ENCODE measurements at places on chromosomes 1 and 21. TPM values are rescaled to one million over a fixed set of nuclear protein-coding genes. Genes with fewer than 3 reads are reported as not detected.

- no peak for DNase-seq
Observed at GRCh38 chr1:223204424-223204823, 61.4 kb upstream of the TLR5 start.

DNA sequence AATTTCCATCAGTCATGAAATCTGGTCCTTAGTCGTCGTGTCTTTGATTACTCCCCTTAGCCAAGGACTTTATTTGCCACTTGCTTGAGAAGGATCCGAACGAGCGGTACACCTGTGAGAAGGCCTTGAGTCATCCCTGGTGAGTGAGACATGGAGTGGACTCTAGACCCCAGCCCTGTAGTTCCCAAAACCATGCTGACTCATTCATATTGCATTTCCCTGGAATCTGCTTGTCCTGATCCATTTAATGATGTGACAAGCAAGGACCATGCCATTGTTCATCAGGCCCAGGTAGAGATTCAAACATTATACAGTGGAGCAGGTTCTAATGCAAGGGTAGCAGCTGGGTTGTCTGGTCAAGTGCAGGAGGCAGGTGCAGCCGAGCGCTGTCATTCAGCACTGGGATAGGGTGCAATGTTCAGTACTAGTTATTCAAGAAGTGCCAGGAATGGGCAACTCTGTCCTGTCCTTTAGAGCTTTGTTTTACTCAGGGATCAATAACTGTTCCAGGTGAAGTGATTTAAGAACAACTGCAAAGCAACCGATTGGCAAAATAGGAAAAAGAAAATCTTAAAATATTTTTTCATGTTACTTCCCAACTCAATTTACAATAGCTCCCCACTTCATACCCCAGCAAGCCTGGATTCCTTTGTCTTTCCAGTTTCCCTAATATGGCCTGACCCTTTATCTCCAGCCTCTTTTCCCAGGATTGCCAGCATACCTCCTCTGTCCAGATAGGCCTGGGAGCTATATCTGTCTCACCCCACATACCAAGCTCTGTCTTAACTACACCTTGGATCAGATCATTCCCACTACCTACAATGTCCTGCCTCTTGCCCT is 26.5 kb downstream of the CAMK1G start:
- no peak for DNase-seq

NKAIN1 gene
- total RNA-seq: 0.68 TPM

DNA sequence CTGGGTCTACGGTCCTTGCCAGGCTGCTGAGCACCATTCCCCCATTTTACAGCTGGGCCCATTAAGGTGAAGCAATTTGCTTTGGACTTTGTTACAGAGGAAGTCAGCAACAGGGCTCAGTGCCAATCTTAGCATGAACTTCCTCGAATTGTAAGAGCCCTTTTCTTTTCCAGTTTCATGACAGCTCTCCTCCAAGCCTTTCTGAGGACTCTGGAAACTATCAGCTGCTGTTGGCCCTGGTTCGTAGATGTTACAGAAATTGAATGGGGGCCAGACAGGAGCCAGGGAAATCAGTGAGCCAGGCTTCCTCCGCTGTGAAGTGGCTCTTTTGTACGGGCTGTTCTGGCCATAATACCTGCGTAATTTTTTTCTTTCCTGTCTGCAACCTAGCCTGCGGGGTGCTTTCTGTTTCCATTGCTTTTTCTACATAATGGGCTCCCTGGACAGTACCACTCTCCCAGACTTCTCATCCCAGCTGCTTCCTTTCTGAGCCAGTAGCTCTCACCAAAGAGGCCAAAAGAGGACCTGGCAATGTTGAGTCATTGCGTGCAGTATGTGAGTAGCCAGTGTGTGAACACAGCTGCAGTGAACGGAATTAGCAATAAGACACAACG is 386.3 kb downstream of the DISC1 start:
- no peak for DNase-seq

DNA sequence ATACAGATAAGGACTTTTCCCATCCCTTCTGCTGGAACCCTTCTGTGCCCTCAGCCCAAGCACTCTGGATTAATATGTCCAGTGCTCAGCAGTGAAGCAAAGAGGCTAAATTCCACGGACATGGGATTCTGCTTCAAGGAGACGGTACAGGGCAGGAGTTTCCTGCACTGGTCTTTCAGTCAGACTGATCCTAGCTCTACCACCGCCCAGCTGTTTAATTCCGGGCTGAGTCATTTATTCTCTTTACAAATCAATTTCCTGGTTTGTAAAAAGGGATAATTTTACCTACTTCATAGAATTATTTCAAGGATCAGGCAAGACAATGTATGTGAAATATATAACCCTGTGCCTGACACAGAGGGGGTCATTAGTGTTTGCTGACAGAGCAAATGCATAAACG is 41.6 kb upstream of the NRDC start:
- DNase-seq: no peak

- no peak for DNase-seq
Observed at GRCh38 chr1:209413062-209413461, 170.5 kb upstream of the CAMK1G start.

DNA sequence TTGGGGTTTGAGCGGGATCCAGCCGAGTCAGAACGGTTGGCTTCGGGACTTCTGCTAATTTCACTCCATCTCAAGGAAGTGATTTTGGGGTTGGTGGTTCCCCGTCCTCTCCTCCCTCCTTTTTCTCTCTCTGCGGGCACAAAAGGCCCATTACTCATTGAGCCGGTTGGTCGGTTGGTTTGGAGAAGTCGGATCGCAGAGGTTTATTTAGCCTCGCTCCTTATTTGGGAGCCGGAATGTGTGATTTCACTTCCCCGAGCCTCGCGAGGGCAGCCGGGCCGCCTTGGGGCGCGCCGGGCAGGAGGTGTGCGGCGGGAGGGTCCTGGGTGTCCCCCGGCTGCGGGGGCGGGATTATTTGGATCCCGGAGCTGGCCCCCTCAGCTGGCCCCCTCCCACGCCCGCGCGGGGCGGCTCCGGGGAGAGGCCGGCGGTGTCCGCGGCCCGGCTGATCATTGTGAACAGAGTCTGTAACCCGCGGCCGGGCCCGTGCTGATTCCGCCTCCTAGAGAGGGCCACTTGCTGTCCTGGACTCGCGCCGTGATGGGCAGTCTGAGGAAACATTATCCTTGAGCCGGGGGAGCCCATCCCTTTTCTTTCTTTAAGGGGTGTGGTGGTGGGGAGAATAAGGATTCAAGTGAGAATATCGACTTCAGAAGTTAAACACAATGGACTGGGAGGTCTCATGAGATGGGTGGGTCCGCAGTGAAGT is 1.2 kb downstream of the MAPKAPK2 start:
- peak; percentile 50 for DNase-seq

- DNase-seq: no peak
Observed at GRCh38 chr1:119125874-119126273, 14.6 kb downstream of the WARS2 start.

GRCh38 chr21:33028287-33028670 is 2.5 kb downstream of the OLIG2 start:
- no peak for DNase-seq

ATAD3C gene
- total RNA-seq: not detected

DNA sequence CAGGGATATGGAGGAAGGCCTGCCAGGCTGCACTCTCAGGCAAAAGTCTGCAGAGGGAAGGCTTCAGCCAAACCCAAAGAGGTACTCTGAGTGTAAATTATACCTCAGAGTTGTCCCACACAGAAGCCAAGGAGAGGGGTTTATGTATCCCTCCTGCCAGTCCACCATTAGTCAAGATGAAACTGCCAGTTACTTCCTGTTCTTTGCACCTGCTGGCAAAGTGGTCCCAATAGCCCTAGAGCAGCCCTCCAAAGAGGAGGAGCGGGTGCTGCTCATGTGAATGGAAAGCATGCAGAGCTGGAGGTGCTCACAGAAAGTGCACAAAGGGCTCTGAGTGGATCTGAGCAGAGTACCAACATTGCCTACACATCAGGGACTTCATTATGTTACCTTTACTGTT is 37.1 kb upstream of the MCOLN3 start:
- DNase-seq: no peak

DNA sequence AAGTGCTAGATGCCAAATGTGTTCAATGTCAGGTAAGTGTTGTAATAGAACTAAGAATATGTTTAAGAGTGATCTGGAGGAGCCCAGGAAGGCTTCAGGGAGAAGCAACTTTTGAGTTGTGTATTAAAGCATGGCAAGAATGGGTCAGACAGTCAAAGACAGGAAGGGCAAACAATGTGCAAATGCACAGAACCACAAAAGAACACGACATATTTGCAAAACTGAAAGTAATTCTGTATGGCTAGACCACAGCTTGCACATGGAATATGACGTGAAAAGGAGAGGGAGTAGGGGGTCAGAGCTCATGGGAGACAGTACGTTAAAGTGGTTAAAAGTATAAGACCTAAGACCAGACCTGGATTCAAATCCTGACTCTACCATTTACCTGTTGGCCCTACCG is 7.1 kb upstream of the SORT1 start:
- DNase-seq: no peak

CRYAA gene
- total RNA-seq: not detected
